ENCODE measurements at places on chromosomes 2 and 18. TPM values are rescaled to one million over a fixed set of nuclear protein-coding genes. Genes with fewer than 3 reads are reported as not detected.

SERPINB13 gene
- not detected for total RNA-seq

NPAS2 gene
- total RNA-seq, result 5.6 TPM

DNA sequence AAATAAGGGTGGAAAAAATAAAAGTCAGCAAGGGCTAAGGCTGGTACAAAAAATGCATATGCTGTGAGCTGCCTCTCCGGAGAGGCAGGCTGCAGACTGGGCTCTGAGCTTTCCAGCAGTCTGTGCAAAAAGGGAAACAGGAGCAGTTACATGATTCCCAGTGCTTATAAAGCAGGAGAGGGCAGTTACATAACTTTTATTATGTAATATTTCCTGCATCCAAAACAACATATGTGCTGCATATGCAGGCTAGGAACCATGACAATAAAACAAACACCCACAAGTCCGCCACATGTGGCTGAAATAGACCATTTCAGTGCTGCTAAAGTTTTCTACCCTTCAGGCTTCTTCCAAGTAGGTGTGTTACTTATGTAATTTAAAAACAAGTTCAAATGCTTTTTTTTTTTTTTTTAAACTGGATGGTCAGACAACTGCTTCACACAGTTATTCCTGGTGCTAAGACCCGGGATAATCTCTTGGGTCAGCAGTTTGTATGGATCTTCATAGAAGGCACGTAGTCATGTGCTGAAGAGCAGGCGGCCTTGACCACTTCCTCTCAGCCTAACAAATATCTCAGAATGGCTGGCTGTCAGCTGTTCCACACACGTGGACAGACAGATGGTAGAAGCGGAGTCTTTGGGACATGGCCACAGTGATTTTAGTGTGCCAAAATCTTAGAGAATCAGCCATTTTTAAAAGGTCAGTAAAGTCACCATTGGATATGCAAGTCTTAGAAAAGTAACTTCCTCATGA lies 43.5 kb downstream of the ARMC9 start:
- no peak for DNase-seq

- no peak for DNase-seq
Observed at GRCh38 chr2:130836501-130837174, at the start of gene ARHGEF4. TSS of gene ARHGEF4 (plus strand) at chr2:130836914. CDS start at chr2:130836954, 40 bp downstream.

DNA sequence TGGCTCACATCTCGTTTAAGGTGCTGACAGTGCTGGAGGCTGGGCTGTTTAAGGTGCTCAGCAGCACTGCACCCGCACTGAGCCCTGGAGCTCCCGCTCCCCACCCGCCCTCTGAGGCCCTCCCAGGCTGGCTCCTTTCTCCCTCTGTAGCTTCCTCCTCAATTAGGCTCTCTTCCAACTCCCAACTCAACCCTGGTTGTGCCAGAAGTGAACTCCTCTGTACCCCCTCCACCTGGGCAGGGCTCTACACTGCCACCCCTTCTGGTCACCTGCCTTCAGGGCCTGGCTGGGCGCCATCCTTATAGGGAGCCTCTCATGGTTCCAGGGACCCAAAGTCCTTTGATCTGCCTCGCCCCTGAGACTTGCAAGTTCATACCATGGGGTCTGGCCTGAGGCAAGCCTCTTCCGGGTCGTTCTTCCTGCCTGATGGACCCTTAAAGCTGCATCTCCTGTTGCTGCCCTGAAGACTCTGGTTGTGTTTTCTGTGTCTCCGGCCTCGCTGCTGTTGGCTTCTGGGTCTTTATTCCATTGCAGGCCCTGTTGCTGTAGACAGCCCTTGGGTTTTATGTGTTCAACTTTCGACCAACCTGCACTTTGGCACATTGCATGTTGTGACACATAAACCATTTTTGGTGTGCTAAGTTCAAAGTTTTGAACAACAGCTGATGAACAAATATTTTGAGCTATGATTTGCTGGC lies 199.6 kb downstream of the LDLRAD4 start:
- no peak for DNase-seq

KHK gene
- total RNA-seq, result 0.56 TPM

DNA sequence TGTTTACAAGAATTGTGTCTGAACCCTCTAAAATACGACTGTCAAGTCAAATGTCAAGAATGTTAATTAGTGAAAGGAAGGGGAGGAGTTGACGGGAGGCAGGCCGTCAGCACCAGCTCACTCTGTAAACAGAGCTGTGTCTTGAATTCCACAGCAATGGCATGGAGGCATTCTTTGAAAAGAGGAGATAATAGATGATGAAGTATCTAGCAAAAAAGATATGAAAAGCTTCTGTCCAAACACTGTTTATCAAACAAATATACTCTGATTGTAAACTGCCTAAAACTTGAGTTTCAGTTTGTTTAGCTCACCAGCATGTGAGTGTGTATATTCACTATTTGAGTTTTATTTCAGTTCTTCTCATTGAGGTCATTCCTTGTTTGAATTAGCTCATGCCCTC lies 94.7 kb upstream of the CDC42EP3 start:
- no peak for DNase-seq

C2orf72 gene
- not detected for total RNA-seq

- DNase-seq, result no peak
Observed at GRCh38 chr18:4510711-4511110, 55.6 kb upstream of the DLGAP1 start.

DNA sequence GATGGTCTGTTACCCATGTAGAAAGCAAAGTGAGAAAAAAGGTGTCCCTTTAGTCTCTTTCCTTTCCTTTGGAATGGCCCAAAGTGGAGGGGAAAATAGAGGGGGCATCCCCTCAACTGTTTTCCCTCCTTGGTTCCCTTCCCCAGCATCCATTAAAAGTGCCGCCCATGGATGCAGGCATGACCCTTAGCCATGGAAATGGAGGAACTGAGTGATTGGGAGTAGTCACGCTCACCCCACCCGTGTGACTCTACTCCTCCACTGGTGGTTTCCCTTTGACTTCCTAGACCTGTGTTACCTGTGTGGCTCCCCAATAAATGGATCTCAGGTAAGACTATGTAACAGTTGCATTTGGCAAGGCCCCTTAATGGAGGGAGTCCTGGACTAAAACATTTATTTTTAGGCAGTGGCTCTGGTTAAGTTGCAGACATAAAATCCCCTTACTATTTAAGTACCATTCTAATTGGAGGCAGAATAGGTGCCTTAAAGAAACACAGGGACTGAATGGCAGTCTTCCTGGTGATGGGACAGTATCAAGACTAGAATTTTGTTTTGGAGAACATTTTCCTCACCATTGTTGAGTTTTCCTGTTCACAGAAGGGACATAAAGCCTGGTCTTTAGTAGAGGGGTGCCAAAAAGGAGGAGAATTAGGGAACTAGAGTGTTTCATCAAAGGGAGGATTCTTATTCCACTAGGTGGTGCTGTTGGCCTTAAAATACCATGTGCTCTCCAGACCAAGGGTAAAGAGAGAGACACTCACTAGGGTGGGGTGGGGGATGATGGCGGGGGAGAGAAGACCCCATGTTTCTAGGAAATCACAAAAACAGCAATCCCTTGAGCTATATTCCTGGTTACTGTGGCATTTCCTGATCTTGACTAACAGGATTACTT lies 25.7 kb upstream of the PLA2R1 start:
- DNase-seq, result peak; percentile 25
